ENCODE measurements at places on chromosomes 7 and 10. TPM values are rescaled to one million over a fixed set of nuclear protein-coding genes. Genes with fewer than 3 reads are reported as not detected.
A peak's percentile ranks its signal among the peaks of the same experiment; 100 is the strongest.

- DNase-seq, result no peak
- H3K27me3 ChIP-seq, result no peaks in the 10 kb centered on the region
- H3K27ac ChIP-seq, result peak overlapping the region; percentile 50
- H3K36me3 ChIP-seq, result no peaks in the 10 kb centered on the region
These were observed 370.6 kb upstream of the IGFBP3 start for GRCh38 chr7:46291601-46292150.

DNA sequence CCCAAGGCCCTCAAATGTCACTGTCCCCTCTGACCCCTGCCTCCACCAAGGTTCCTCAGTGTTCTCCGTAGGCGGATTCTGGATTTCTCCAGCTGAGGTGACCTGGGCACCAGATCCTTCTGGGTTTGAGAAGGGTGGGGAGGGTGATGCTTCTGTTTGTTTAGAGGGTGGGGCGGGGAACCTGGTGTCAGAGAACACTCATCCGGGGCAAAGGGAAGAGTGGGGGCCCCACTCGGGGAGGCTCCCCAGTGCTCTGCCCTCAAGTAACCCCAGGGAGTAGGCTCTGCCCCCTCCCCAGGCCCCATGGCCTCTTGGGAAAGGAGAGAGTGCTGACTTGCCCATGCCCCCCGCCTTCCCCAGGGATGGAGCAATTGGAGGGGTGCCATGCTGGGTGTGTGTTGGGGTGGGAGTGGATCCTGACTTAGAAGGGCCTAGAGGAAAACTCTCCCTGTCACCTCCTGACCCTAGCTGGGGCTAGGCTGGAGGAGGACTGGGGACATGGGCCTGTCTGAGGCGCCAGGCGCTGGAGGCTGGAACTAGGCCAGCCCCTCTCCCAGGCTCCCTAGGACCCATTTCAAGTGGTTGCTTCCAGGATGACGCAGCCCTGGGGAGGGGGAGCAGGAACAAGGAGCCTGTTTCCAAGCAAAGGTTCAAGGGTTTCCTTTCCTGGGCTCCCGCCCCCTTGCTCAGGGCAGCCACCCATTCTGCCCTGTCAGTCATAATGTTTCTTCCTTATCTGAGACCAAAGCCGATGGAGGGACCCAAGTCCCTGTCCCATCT, 27.9 kb downstream of the KAZALD1 start:
- no peak overlapping the region for H3K4me3 ChIP-seq
- no peak for DNase-seq
- peaks cover 64% of the 10 kb centered on the region for H3K27me3 ChIP-seq
- peaks cover 10% of the 10 kb centered on the region for H3K4me1 ChIP-seq

SUGCT gene
- total RNA-seq, result 1.6 TPM

WNT16 gene
- not detected for total RNA-seq

DNA sequence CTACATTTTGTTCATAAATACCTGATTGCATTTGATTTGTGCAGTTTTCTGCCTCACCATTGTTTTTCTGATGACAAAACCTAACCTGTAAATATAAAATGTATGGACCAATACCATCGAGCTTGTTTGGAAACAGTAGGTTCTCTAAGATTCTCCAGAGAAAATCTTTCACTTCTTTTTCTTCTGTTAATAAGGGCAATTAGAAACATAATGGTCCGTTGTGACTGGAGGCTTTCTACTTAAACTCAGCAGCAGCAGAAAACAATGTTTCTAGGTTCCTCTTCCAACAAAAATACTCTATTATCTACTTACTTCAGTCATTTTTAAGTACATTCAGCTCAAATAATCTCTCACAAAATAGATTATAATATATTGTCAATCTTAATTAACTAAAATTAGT, 601.5 kb downstream of the PHTF2 start:
- no peak overlapping the region for H3K4me3 ChIP-seq
- DNase-seq, result no peak
- no peaks in the 10 kb centered on the region for H3K4me1 ChIP-seq
- H3K36me3 ChIP-seq, result no peaks in the 10 kb centered on the region
- H3K27me3 ChIP-seq, result no peaks in the 10 kb centered on the region

DNA sequence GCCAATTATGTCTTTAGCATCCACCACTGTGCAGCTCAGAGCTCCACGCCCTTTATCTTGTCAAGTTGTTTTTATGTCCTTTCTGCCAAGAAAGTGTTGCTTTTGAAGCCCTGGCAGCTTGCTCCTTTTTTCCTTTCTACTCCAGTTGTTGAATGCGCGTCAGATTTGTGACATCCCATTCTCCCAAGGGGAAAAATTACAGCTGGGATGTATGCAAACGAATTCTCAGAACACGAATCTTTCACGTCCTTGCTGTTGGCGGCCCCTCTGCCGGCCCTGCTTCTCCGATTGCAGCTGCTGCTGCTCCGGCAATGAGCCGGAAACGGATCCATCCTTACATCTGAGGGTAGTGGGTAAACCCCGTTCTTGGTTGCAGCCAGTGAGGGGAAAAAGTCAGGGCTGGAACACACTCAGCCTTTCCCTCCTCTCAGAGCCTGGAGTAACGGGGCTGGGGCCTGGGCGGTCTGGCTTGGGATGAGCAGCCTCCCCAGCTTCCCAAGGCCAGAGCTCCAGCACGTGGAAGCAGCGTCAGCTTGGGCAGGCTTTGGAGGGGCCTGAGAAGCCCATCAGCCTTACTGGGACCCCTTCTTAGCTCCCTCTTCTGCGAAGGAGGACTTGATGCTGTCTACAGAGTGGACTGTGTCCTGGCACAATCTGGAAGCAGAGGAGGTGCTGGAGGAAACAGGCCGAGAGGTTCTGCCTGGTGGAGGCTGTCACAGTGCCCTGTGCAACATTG, 79.0 kb upstream of the CHST15 start:
- no peaks in the 10 kb centered on the region for H3K36me3 ChIP-seq
- no peaks in the 10 kb centered on the region for H3K4me1 ChIP-seq
- H3K27ac ChIP-seq, result no peak overlapping the region
- H3K4me3 ChIP-seq, result no peak overlapping the region

- no peaks in the 10 kb centered on the region for H3K4me1 ChIP-seq
- H3K36me3 ChIP-seq, result no peaks in the 10 kb centered on the region
- DNase-seq, result no peak
- no peak overlapping the region for H3K27ac ChIP-seq
- H3K4me3 ChIP-seq, result no peak overlapping the region
These were observed 282.2 kb downstream of the AGMO start for GRCh38 chr7:15279640-15280039.

SPOCK2 gene
- total RNA-seq, result 205 TPM

CYP26A1 gene
- 2.1 TPM for total RNA-seq

DNA sequence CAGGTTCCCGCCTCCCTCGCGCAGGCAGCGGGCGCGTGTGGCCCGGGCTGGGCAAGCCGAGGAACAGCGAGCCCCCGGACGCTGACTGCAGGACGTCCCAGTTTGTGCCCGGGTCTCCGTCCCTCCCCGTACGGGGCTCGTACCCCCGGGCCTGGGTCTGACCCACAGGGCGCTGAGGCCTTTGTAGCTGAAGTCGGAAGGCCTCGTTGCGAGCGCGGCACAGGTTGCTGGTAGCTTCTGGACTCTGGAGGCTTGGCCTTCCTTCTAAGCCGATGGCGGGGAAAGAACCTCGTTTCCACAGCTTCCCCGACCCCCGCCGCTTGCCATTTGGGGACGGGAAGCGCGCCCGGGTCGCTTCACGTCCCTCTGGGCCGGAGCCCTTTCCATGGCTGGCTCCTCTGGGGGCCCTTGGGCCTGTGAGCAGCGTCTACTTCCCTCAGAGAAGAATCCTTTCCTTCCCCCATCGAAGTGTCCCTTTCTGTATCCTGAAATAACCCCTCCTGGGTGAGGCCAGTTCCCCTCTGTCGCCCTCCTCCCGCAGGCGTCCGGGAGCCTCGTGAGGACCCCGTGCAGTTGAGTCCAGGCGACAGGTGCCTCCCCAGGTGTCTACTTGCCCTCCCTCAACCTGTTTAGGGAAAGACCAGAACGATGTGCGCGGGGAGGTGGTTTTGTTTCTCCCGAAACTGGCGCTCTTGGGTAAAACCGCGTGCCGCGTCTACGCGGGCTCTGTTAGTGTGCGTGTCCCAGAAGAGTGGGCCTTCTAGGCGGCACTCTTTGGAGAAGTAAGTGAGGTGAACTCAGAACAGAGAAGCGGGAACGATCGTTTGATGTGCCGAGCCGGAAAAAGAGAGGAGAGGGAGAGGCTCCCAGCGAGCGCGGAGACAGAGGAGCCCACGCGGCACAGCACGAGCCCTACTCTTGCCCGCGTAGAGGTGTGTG, 9.3 kb downstream of the EVX1 start:
- no peak for DNase-seq
- no peak overlapping the region for H3K27ac ChIP-seq
- peaks cover 8% of the 10 kb centered on the region for H3K4me1 ChIP-seq
- peak overlapping the region; percentile 29 for H3K4me3 ChIP-seq

MOSPD3 gene
- 11.7 TPM for total RNA-seq

Data from Calu3 (cell line).